NCI-H460 (cell line): ENCODE measurements at places on chromosomes 16 and 17. TPM values are rescaled to one million over a fixed set of nuclear protein-coding genes. Genes with fewer than 3 reads are reported as not detected.

The CTCF gene
- total RNA-seq: 41.6 and 55.9 TPM in 2 replicates

DNA sequence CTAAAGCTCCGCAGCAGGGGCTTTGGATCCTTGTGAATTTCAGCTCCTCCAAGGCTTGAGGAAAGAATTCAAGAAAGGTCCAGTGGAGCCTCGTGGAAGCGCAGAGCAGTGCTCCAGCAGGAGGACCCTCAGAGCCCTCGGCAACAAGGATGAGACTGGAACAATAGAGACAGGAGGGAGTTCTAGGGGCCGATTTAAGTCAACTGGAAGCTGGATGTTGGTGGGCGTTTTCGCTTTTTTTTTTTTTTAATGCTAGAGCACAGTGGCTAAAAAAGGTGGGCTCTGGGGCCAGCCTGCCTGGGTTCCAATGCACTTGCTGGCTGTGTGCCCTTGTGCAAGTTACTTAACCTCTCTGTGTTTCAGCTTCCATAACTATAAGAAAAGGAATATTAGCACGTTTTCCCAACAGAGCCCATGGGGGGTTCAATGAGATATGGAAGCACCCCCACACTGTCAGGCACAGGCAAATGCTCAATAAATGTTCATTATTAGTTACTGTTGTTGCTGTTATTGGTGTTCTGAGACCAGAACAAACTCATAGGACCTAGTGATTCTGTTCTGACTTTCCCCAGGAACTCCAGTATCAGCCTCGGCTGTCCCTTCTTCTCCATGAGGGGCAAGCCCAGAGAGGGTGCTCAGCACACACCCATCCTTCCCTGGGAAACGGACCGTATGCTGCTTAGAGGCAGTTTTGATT is 5.3 kb upstream of the CBX8 start:
- no peak for DNase-seq

GRCh38 chr17:66715076-66715675 is 119.7 kb upstream of the CACNG5 start:
- no peak for DNase-seq

- no peak for DNase-seq
Observed at GRCh38 chr17:57563958-57564357, 181.1 kb downstream of the CCDC182 start.

DNA sequence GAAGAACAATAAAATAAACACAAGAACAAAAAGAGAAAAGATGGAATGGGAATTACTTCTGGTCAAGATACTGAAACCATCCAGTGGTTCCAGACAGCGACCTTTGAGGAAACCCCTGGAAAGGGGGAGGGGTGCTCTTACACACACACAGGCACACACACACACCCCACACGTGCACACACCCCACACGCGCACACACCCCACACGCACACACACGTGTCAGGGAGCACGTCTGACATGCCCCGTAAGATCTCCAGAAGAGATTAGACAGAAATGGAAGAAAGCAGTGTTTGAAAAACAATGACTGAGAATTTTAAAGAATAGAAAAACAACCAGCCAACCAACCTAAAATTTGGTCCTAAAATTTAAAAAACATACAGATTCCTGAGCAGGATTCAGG is 45.3 kb upstream of the FASN start:
- DNase-seq: no peak

- no peak for DNase-seq
Observed at GRCh38 chr17:27473748-27474609, 17.7 kb downstream of the KSR1 start.

DNA sequence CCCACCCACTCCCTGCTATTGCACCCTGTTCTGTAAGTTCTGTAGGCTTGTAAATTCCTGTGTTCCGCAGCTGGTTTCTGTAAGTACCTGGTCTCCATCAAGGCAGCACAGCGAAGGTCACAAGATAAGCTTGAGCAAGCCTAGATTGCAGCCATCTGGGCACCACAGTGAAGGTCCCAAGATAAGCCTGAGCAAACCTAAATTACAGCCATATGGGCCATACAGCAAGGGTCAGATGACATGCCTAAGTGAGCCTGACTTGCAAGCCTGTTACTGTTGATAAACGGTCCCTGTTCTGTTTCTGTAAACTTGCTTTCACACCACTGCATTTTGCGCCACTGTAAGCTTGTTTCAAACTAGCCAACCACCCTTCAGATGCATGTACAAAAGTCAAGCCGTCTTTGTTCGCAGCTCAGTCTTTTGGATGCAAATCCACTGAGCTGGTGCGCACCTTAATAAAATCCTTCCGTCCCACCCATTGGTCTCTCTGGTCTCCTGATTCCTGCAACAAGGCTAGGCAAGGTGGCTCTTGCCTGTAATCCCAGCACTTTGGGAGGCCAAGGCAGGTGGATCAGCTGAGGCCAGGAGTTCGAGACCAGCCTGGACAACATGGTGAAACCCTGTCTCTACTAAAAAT is 42.6 kb upstream of the ATF7IP2 start:
- no peak for DNase-seq

- DNase-seq: no peak
Observed at GRCh38 chr16:6777624-6778023, 555.0 kb upstream of the RBFOX1 start.

DNA sequence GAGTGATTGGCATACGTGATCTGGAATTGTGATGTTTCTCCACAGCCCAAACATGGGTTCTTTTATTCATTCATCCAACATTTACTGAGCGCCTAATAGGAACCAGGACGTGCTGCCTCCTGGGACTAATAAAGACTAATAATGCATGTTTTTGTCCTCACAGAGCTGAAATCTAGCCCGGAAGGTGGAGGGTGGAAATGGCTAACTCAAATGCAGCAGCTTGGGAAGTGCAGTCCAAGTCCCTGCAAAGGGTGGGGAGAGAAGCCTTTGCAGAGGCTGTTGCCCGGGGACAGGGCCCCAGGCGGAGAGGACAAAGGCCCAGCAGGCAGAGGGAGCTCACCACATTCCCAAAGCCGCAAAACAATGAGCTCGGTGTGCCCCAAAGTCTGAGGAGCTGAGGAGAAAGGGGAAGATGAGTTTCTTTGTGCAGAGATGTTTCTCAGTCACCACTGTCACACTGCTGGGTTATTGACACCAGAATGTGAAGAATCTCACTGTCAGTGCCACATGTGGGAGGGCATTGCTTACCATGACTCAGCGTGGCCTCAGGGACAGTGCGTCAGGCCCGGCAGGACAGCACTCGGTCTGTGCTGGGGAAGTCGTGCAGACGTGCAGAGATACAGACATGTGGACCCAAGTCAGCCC is 118.2 kb upstream of the CHMP6 start:
- DNase-seq: peak; percentile 66
